ENCODE measurements at places on chromosomes 1 and 21.

DNA sequence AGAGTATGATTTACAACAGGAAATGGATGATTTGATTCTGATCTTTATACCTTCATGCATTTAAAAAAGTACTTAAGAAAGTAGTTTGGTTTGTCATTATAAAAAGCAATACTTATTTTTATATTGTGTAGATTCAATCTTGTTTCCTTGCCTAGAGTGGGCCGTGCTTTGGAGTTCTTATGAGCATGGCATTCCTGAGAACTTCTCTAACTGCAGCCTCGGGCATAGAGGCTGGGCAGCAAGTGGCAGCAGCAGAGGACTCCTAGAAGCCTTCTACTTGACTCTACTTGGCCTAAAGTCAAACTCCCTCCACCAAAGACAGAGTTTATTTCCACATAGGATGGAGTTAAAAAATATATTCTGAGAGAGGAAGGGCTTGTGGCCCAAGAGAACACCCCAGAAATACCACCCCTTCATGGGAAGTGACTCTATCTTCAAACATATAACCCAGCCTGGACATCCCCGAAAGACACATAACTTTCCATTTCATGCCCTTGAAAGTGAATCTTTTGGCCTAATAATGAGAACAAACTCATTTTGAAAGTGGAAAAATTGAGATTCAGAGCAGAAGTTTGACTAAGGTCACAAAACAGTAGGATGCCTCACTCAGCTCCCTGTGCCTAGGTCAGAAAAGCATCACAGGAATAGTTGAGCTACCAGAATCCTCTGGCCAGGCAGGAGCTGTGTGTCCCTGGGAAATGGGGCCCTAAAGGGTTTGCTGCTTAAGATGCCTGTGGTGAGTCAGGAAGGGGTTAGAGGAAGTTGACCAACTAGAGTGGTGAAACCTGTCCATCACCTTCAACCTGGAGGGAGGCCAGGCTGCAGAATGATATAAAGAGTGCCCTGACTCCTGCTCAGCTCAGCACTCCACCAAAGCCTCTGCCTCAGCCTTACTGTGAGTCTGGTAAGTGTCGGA is at the start of gene IVL:
Gene IVL (plus strand): TSS at position 861 of the 916 bp plus-strand sequence. CDS start 1,252 bp downstream, outside the sequence.
- no peak for DNase-seq

- no peak for DNase-seq
These were observed 46.7 kb upstream of the CAMK1G start for GRCh38 chr1:209536843-209537242.

- DNase-seq = no peak
These were observed 25.2 kb downstream of the PPP2R5A start for GRCh38 chr1:212310383-212310782.

- DNase-seq = no peak
These were observed 10.0 kb upstream of the GJB5 start for GRCh38 chr1:34744851-34745250.

DNA sequence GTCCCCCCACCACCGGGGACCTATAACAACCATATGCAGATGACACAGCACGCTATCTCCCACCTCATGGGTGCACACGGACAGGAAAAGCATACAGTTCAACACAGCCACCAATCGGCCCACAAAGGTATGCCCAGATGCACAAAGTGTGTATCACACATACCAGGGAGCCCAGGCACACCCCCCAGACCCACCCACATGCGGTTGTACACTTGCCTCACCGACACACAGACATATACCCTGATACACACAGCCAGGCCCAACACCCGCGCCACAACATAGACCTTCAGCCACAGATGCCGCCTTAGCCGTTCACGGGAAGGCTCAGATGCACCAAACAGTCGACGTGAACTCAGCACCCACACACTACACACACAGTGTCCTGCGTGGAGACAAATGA is 5.5 kb downstream of the CROCC start:
- DNase-seq = no peak

Data from NCI-H1105 (cell line).